ENCODE measurements at places on chromosomes 6 and 20. TPM values are rescaled to one million over a fixed set of nuclear protein-coding genes. Genes with fewer than 3 reads are reported as not detected.

The C6orf15 gene
- not detected for total RNA-seq

The TRIM15 gene
- 3.0 TPM for total RNA-seq

The GNAS-AS1 gene
- total RNA-seq = 0.35 TPM

The ZNF311 gene
- 0.68 TPM for total RNA-seq

The SLC35D3 gene
- not detected for total RNA-seq

The ALDH8A1 gene
- total RNA-seq = 174 TPM

The TDP2 gene
- total RNA-seq = 21.8 TPM

- no peak for DNase-seq
Measured at GRCh38 chr20:17998446-17998845, 29.6 kb downstream of the MGME1 start.

- no peak for DNase-seq
Measured at GRCh38 chr6:34673064-34673463, 23.5 kb downstream of the ILRUN start.

DNA sequence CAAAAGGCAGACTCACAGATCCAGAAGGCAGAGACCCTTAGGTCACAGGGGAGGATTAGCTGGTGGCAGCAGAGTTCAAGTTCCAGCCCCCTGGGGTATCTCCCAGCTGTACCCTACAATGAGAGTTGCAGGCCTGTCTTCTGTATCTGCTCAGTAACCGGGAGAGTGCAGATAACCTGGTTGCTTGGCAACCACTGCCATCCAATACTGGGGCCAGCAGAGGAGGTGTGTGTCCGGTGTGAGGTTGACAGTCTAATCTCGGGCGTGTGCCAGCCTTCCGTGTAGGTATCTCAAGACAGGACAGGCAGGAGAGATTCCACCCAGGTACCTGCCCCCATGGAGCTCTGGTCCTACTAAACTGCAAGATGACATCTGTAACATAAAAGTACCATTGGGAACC lies 56.6 kb upstream of the TBC1D7 start:
- DNase-seq = peak; percentile 64

GRCh38 chr6:170122651-170123050 lies 168.2 kb downstream of the DLL1 start:
- no peak for DNase-seq

DNA sequence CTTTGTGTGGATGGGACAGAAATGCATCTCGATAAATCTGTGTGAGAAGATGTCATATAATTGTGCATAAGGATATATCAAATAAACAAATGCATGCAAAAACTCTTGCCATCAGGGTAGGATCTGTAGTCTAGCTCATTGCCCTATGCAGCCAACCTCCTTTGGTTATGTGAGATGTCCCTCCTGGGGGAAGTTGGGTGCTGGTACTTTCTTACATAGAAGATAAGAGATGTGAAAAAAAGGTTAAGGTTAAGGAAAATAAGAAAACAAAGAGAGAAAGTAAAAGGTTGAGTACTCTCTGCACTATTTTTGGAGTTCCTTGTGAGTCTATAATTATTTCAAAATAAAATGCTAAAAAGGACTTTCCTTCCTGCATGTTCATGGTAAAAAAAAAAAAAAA lies 30.4 kb downstream of the ZDHHC14 start:
- no peak for DNase-seq

DNA sequence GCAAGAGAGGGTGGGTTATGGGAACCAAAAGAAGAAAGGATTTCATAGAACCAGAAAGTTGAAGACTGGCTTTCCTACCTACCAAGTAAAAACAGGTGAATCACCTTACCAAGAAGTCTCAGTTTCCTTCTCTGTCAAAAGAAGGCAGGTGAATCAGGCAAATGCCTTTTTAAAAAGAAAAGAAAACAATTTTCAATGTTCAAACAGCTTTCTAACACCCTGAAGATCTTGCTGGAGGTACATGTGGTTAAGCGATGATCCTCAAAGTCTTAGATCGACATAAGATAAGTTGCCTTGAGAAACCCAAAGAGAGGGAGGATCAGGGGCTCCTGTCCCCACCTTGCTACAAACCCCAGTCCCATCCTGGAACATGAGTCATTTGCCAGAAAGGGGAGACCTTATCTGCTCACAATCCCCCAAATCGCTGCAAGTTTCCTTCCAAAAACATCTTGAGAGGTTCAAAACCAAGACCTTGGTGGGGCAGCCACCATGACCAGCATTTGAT lies 71.6 kb downstream of the NFATC2 start:
- DNase-seq = no peak

GRCh38 chr6:27280540-27281000 lies 31.5 kb downstream of the POM121L2 start:
- no peak for DNase-seq

GRCh38 chr6:157236040-157236725 lies 87.1 kb downstream of the TMEM242 start:
- no peak for DNase-seq

DNA sequence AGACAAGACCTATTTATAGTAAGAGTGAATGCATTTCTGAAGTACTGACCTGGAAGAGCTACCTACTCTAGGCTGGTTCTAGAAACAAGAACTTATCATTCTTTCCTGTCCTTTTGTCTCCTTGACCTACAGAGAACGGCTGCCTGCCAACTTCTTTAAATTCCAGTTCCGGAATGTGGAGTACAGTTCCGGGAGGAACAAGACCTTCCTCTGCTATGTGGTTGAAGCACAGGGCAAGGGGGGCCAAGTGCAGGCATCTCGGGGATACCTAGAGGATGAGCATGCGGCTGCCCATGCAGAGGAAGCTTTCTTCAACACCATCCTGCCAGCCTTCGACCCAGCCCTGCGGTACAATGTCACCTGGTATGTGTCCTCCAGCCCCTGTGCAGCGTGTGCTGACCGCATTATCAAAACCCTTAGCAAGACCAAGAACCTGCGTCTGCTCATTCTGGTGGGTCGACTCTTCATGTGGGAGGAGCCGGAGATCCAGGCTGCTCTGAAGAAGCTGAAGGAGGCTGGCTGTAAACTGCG lies 8.3 kb downstream of the APOBEC2 start:
- DNase-seq = no peak

DNA sequence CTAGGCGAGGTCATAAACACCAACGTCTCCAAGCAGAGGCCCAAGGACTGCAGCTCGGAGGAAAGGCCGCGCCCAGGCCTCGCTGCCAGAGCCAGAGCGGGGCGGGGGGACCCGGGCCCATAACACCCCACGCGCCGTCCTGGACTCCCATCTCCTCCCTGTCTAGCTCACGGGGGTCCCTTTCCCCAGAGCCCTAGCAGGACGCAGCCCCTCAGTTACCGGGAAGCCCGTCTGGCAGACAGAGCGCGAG lies 44.9 kb downstream of the MDFI start:
- no peak for DNase-seq

GRCh38 chr6:42197555-42198362 lies 3.0 kb upstream of the GUCA1B start:
- no peak for DNase-seq

DNA sequence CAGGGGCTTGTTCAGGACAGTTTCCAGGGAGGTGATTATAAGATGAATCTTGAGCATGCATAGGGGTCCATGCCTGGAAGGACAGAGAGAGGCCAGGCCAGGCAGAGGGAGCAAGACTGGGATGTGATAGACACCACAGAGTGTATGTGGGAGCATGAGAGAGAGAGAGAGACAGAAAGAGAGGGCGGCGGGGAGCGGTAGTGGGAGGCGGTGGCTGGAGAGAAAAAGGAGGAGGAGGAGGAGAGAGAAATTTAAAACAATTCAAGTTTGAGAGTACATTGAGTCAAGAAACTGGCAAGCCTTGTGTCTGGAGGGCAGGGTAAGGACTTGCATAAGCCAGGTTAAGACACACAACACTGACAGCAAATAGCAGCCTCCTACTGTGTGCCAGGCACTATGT lies 162.9 kb upstream of the HDAC2 start:
- DNase-seq = no peak

GRCh38 chr20:36658300-36658699 lies 12.3 kb upstream of the SLA2 start:
- no peak for DNase-seq

DNA sequence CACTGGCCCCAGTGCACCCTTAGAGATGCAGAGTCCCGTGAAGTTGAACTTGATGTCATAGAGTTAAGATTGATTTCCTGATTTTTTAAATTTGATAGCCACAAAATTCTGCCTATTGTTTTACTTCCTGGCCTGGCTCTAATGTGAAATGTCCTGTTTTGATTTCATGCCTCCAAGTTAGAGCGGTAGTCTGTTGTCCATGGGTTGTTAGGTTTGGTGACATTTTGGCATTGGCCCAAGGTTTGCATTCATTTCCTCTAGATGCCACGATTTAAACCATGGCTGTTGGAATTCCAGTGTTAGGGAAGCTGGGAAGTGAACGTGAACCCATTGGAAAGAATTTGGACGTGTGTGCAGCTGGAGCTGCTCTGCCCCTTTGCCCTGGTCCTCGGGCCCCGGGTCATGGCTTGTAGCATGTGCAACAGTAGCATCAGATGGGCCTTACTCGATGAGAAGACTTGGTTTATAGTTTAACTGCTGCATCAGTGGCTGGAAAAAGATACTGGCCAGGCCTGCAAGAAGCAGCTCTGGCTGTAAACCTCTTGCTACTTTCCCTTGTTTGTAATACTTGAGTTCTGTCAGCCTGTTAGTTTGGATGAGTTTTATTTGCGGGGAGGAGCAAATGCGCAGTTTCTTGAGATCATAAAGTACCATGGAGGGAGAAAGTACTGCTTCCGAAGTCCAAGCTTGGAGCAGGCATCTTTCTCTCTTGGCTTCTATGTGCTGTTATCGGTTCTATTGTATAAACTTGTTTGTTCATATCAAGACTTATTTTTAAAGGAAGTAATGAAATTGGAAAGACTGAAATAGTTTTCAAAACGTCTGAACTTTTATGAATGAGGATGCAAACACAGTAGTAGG lies 121.4 kb upstream of the CLDN20 start:
- DNase-seq = no peak

DNA sequence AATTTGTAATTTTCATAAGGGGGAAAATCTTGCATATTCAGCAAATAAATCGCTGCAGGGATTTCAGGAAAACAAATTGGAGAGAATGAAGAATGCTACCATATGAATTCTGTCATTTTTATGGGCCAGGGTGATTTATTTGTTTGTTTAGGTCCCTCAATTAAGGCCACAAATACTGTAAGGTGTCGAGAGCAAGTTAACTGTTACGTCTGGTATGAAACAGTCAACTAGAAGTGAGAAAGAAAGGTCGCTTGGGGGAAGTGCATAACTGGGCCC lies 166.9 kb upstream of the TSHZ2 start:
- DNase-seq = no peak

DNA sequence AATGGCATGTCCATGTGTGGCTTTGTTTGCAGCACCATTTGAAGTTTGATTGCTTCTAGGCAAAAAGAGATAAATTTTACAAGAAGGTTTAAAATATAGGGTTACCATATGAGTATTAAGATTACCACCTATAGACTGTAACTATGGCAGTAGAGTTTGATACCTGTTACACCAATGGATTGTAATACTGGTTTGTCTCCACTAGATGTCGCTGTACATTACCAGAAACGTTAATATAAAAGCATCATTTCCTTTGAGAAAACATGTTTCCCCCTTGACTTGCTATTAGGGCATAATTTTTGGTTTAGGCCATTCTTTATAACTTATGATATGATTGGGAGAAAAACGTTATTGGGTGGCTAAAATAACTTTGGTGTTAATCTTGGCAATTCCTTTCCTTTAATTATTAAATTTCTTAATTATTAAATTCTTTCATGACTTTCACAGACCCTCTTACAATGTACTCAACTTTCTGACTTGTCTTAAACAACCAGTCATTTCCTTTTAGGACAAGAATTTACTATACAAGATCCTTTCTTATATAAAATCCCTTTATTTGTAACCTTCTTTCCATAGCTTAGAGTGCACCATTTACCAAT lies 42.8 kb downstream of the HLA-DPB1 start:
- no peak for DNase-seq

DNA sequence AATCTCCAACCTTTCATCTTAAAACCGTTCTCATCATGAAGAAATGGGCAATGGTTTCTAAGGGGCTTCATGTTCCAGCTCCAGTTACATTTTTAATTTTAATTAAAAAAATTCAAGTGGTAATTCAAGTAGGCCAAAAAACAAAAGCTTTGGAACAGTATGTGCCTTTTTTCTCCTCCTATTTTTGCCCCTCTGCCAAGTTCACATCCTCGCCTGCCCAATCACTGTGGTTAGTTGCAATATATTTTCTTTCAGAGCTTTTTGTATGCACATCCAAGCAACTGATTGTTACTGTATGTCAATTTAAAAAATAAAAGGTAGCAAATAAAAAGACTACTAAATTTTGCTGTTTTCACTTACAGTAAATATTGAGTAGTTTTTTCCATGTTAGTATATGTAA lies 99.8 kb upstream of the B3GAT2 start:
- no peak for DNase-seq

DNA sequence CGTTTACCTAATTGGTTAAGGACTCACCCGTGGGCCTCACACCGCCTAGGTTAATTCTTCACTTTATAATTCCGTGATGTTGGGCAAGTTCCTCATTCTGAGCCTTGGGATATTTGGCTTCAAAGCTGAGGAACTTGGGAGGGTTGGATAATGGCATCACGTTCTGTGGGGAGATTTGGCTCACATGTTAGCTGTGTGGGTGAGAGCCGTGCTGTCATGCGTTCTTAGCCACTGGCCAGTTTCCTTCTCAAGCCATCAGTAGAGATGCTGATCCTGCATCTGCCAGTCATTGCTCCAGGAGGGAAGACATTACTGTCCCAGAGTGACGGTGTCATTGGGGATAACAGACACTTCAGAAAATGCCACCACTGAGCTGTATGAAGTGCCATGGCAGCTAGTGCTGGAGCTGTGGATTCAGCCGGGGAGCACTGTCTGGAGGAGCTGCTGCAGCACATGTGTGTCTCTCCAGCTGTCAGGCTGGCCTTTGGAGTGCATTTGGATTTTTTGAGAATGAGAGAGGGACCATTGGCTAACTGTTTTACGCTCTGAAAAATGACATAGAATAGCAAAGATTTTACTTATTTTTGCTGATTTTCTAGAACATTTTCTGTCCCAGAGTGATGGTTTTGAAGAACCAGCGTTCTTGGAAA lies 16.5 kb downstream of the IGF2R start:
- no peak for DNase-seq

GRCh38 chr6:168825226-168826077 lies 384.5 kb downstream of the SMOC2 start:
- no peak for DNase-seq

- DNase-seq = no peak
Measured at GRCh38 chr6:168948002-168948401, 305.6 kb downstream of the THBS2 start.

GRCh38 chr20:37986873-37987601 lies 46.2 kb downstream of the TTI1 start:
- DNase-seq = peak; percentile 98

- DNase-seq = no peak
Measured at GRCh38 chr6:144330017-144330987, 45.2 kb downstream of the UTRN start.

GRCh38 chr6:24274441-24275083 lies 83.3 kb downstream of the DCDC2 start:
- DNase-seq = no peak

DNA sequence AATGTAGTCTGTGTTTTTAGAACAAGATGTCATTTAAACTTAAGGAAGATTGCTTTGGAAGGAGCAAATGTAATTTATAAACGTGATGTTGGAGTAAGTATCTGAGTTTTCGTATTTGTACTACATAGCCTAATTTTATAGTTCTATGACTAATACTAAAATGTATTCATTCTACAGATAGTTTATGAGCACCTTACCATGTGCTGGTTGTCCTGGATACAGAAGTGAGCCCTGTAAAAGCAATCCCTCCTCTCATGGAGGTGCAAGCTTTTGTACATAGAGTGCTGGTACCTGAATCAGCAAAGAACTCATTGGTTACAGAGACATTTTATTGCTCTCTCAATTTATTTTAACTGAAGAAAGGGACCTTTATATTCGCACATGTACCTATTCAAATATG lies 27.1 kb downstream of the TBPL1 start:
- no peak for DNase-seq

GRCh38 chr20:59120491-59120890 lies 43.1 kb upstream of the ZNF831 start:
- no peak for DNase-seq

Measured in left lobe of liver (tissue), 2 donors.